ENCODE measurements at places on chromosomes 3 and 15. TPM values are rescaled to one million over a fixed set of nuclear protein-coding genes. Genes with fewer than 3 reads are reported as not detected.
A peak's percentile ranks its signal among the peaks of the same experiment; 100 is the strongest.

DNA sequence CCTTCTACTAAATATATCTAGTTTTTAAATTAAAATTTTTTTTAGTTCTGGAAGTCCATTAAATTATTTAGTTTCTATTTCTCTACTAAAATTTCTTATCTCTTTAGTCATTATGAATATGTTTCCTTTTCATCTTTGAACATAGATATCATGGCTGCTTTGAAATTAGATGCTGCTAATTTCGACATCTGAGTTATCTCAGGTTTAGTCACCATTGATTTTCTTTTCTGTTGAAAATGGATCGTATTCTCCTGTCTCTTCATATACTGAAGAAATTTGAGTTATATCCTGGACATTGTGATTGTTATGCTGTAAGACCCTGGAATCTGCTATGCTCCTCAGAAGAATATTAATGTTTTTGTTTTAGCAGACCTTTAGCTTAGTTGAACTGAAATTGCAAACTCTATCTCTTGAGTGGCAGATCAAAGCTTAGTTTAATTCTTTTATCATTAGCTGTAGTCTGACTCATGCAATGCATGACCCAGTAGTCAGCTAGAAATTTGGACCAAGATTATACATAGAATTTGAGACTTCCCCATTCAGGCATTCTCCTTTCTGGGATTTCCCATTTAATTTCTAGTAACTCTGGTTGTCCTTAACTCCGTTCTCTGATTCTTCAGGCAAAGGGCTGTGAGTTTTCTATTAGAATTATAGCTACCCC, 439.8 kb upstream of the IL12A start:
- no peaks in the 10 kb centered on the region for H3K27me3 ChIP-seq
- no peak overlapping the region for H3K4me3 ChIP-seq
- no peaks in the 10 kb centered on the region for H3K4me1 ChIP-seq
- H3K36me3 ChIP-seq: no peaks in the 10 kb centered on the region

- no peak for DNase-seq
- H3K27me3 ChIP-seq: no peaks in the 10 kb centered on the region
- no peak overlapping the region for H3K4me3 ChIP-seq
- H3K4me1 ChIP-seq: no peaks in the 10 kb centered on the region
These were observed 6.1 kb upstream of the USP8 start for GRCh38 chr15:50418041-50418583.

The WDR93 gene
- total RNA-seq: not detected

The PRICKLE2 gene
- not detected for total RNA-seq

- no peak overlapping the region for H3K4me3 ChIP-seq
- no peak overlapping the region for H3K27ac ChIP-seq
- peaks cover 3% of the 10 kb centered on the region for H3K27me3 ChIP-seq
- no peak for DNase-seq
- H3K36me3 ChIP-seq: no peaks in the 10 kb centered on the region
These were observed 555.2 kb downstream of the MAGI1 start for GRCh38 chr3:65483480-65483879.

DNA sequence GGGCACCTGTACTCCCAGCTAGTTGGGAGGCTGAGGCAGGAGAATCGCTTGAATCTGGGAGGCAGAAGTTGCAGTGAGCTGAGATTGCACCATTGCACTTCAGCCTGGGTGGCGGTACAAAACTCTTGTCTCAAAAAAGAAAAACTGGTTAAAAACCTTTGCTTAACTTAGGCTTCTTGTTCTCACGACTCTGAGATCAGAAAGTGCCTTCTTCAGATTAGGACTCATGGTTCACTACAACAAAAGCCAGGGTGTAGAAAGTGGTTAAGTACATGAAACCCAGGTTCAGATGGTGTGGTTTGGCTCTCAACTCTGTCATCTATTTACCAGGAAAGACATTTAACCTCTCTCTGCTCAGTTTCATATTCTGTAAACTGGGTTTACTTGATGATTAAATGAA, 168.4 kb downstream of the TUSC7 start:
- DNase-seq: no peak
- no peak overlapping the region for H3K27ac ChIP-seq

- no peak overlapping the region for H3K27ac ChIP-seq
- no peak overlapping the region for H3K4me3 ChIP-seq
- peaks cover 11% of the 10 kb centered on the region for H3K36me3 ChIP-seq
- peaks cover 29% of the 10 kb centered on the region for H3K4me1 ChIP-seq
- DNase-seq: no peak
These were observed 89.0 kb downstream of the PPCDC start for GRCh38 chr15:75112278-75112847.

The FMN1 gene
- 0.31 TPM for total RNA-seq

- H3K4me1 ChIP-seq: peaks cover 76% of the 10 kb centered on the region
- no peaks in the 10 kb centered on the region for H3K27me3 ChIP-seq
- peak overlapping the region; percentile 95 for H3K27ac ChIP-seq
- peak overlapping the region; percentile 68 for H3K4me3 ChIP-seq
These were observed 7.0 kb downstream of the GNAI2 start for GRCh38 chr3:50242851-50243542.

The TRMT10C gene
- total RNA-seq: 85.3 TPM

- H3K4me3 ChIP-seq: no peak overlapping the region
- H3K4me1 ChIP-seq: peaks cover 20% of the 10 kb centered on the region
These were observed 13.1 kb upstream of the ABHD2 start for GRCh38 chr15:89075101-89075640.

DNA sequence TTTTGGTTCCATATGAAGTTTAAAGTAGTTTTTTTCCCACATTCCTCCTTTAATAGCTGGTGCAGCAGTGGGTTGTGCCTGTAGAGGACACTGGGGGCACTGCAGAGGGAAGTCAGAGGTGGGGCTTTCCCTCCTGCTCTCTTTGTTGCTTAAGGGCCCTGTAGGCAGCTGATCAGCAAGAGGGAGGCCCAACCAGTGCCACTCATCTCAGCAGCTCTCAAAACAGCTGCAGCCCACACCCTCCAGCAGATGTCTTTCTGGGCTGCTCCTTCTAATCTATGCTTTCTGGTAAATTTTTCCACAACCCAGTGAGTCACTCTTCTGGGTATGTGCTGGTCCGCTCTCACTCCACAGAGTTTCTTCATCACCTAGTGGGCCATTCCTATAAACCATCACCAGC, 263.8 kb downstream of the FEZF2 start:
- no peak overlapping the region for H3K4me3 ChIP-seq
- H3K27me3 ChIP-seq: no peaks in the 10 kb centered on the region
- no peak overlapping the region for H3K27ac ChIP-seq
- H3K4me1 ChIP-seq: no peaks in the 10 kb centered on the region
